ENCODE measurements at places on chromosomes 2 and 18. TPM values are rescaled to one million over a fixed set of nuclear protein-coding genes. Genes with fewer than 3 reads are reported as not detected.

The PTPN2 gene
- total RNA-seq = 40.3 TPM

The GALNT13 gene
- not detected for total RNA-seq

The AMER3 gene
- total RNA-seq = not detected

The LYPD6B gene
- not detected for total RNA-seq

The VIT gene
- total RNA-seq = not detected

The GALNT3 gene
- total RNA-seq = 0.13 TPM

The FHL2 gene
- 33.6 TPM for total RNA-seq

The LRRC30 gene
- total RNA-seq = not detected

The KCTD1 gene
- total RNA-seq = not detected

The TTR gene
- 0.53 TPM for total RNA-seq

The LIMS2 gene
- total RNA-seq = 0.22 TPM

The SIX3 gene
- total RNA-seq = not detected

The GALR1 gene
- total RNA-seq = not detected

The KIAA2012 gene
- not detected for total RNA-seq

The PJVK gene
- 0.87 TPM for total RNA-seq

The INPP5D gene
- total RNA-seq = 5.6 TPM

The RASGRP3 gene
- total RNA-seq = 1.2 TPM

The IL36A gene
- not detected for total RNA-seq

The CROCC2 gene
- not detected for total RNA-seq

The POTEF gene
- total RNA-seq = 2.2 TPM

The MBOAT2 gene
- 44.6 TPM for total RNA-seq

The GPR35 gene
- 0.20 TPM for total RNA-seq

The GAREM2 gene
- 11.5 TPM for total RNA-seq

The CD207 gene
- total RNA-seq = not detected

The EGR4 gene
- not detected for total RNA-seq

The NYAP2 gene
- total RNA-seq = 0.04 TPM

The DTYMK gene
- 85.0 TPM for total RNA-seq

The TMEM17 gene
- total RNA-seq = 0.58 TPM

The RTP5 gene
- total RNA-seq = not detected

The GRP gene
- total RNA-seq = not detected

The TBR1 gene
- not detected for total RNA-seq

The PIGN gene
- total RNA-seq = 22.7 TPM

The ALLC gene
- not detected for total RNA-seq

The GNLY gene
- not detected for total RNA-seq

The ARHGAP28 gene
- 5.2 TPM for total RNA-seq

The UNC80 gene
- 0.11 TPM for total RNA-seq

The PDE11A gene
- total RNA-seq = 5.7 TPM

The SNED1 gene
- total RNA-seq = 0.02 TPM

The CYTIP gene
- total RNA-seq = 0.42 TPM

The CNDP1 gene
- total RNA-seq = not detected

The TMEM87B gene
- 11.0 TPM for total RNA-seq

The CCDC102B gene
- total RNA-seq = 0.69 TPM

The RAPGEF4 gene
- total RNA-seq = not detected

The PLCD4 gene
- total RNA-seq = not detected

The SLC5A7 gene
- total RNA-seq = not detected

The MOB4 gene
- 13.8 TPM for total RNA-seq

The VWA3B gene
- not detected for total RNA-seq

The CRYGD gene
- total RNA-seq = not detected

Measured in K562 (cell line).